ENCODE measurements at places on chromosomes 12 and 14.

DNA sequence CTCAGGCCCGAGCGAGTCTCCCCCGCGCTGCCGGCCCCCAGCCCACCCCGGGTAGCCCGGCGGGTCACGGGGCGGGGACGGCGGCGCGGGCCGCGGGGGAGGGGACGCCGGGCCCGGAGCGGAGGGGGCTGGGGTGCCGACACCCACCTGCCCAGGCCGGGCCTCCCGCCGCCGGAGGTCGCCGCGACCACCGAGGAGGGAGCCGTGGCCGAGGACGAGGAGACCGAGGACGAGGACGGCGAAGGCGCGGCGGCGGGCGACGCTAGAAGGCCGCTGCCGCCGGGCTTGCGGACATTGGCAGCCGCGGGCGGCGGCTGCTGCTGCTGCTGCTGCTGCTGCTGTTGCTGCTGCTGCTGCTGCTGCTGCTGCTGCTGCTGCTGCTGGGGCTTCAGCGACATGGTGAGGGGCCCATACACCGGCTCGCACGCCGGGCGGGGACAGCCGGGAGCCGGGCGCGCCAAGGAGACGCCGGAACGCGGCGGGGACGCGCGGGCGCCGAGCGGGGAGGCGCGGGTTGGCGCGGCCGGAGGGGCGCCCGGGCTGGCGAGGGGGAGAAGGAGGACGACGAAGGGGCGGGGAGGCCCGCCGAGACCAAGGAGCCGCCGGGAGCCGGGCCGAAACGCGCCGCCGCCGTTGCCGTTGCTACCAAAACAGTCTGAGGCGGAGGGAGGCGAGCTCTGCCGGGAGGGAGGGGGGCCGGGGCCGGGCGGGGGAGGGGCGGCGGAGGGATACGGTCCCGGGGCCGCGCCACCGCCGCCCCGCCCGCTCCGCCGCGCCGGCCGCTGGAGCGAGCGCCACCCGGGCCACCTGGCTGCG is at the start of gene ATXN2:
Gene ATXN2 (minus strand): TSS at position 679 of the 816 bp plus-strand sequence. CDS start 281 bp downstream, at position 398.
- DNase-seq = peak; percentile 90

- no peak for DNase-seq
Observed at GRCh38 chr14:58972233-58973017, 216.0 kb upstream of the DAAM1 start.

GRCh38 chr12:77521508-77522115 is 309.1 kb upstream of the NAV3 start:
- no peak for DNase-seq

DNA sequence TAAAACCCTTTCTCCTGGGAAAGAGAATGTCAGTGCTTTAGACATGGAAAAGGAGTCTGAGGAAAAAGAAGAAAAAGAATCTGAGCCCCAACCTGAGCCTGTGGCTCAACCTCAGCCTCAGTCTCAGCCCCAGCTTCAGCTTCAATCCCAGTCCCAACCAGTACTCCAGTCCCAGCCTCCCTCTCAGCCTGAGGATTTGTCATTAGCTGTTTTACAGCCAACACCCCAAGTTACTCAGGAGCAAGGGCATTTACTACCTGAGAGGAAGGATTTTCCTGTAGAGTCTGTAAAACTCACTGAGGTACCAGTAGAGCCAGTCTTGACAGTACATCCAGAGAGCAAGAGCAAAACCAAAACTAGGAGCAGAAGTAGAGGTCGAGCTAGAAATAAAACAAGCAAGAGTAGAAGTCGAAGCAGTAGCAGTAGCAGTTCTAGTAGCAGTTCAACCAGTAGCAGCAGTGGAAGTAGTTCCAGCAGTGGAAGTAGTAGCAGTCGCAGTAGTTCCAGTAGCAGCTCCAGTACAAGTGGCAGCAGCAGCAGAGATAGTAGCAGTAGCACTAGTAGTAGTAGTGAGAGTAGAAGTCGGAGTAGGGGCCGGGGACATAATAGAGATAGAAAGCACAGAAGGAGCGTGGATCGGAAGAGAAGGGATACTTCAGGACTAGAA is 6.1 kb downstream of the PNN start:
- DNase-seq = no peak

- DNase-seq = peak; percentile 44
Observed at GRCh38 chr12:89663577-89664357, 44.9 kb downstream of the ATP2B1 start.

DNA sequence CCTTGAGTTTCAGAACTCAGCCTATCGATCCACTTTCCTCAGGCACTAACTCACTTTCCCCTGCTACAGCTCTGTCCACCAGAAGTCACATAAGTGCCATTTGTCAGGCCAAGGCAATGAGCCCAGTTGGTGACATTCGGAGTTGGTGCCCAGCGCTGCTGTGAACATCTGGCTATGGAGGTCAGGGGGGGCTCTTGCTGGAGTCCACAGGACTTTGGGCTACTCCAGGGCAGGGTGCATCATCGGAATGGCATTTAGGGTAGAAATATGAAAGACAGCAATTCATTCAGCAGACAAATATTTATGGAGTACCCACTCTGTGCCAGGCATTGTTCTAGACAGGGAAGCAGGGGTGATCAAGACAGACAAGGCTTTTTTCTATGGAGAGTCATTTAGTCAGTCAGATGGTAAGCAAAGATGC is 1.5 kb upstream of the PPP1CC start:
- DNase-seq = no peak

DNA sequence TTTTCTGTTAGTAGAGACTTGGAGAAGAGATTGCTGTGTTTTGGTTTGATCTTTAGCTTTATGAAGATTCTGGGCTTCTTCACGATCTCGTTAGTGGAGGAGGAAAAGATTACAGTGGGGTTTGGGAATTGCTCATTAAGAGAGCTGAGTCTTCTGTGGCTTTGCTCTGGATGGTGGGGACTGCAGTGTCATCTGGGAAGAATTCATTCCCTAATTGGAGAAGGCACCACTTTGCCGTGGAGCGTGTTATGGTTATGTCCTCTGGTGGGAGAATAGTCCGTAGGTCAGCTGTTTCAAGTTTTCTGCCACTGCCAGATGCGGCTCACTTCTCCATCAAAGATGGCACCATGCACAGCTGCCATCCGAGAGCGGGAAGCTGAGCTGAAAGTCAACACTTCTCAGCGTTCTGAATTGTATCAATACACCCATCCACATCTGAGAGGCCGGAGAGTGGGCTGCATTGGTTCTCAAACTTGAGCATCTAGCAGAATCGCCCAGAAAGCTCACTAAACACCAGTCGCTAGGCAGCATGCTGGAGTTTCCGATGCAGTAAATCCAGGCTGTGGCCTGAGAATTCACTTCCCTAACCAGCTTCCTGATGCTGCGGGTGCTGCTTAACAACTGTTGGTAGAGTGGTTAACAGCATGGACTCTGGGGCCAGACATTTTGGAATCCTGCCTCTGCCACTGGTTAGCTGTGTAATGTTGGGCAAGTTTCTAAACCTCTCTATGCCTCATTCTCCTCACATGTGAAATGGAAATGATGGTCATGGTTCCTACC is 117.8 kb downstream of the PLXNC1 start:
- DNase-seq = peak; percentile 79

DNA sequence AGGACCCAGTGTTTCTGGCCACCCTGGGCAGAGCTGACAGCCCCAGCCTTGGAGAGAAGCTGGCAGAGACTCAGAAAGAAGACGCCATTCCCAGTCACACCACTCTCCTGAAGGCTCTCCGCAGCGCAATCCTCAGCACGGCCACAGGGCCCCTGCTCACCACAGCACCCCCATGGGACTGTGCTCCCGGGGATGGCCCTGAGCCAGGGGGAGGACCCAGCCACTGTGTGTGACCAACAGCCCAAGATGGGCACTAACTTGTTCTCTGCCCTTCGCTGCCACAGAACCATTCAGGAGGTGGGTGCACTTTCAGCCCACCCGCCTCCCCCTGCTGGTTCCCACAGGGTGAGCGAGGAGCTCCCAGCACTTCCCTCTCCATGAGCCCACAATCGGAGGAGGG is 57.1 kb downstream of the CCNK start:
- DNase-seq = no peak

DNA sequence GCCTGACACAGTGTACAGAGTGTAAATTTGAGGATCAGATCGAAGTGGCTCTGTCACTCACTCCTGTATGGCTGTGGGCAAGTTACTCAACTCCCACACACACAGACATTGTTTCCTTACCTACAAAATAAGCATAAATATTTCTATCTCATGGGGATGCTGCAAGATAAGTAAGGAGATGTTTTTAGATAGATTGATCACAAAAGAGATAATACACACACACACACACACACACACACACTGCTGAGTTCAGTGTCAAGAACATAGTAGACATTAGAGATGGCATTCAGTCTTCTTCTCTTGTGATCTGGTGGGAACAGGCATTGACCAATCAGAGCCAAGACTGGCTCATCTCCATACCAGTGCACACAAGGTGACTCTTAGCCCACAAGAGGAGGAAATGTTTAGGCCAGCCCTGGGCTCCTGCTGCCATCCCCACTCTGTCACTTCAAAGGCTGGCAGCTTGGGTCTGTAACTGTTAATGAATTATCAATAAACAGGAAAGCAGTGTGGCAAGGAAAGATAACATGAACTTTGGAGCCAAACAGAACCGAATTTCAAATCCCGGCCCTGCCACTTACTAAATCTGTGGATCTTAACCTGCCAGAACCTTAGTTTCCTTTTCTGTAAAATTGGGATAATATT is 3.4 kb upstream of the RNASE8 start:
- DNase-seq = no peak

DNA sequence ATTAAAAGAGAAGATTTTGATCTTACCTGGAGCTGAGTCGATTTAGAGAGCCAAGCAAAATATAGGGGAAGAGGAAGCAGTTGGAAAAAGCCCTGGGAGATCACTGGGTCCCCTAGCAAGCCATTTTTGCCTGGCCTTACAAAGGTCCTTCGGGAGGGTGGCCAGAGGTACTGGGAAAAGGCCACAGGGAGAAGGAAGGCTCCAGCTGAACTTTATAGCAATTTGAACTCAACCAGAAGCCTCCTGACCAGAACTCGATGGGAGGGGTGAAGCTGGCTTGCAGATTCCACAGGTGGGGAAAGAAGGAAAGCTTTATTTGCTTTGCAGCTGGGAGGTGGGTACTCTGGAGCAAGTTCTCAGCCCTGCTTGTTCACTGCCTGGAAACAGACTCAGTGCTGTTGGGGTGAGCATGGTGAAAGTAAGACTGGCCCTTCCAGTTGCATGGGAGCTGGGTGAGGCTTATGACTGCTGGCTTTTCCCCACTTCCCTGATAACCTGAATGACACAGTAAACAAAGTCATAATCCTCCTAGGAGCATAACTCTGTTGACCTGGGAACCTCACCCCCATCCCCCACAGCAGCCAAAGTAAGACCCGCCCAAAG is 855.8 kb downstream of the FSCB start:
- DNase-seq = no peak
